ENCODE measurements at places on chromosomes 6 and 20. TPM values are rescaled to one million over a fixed set of nuclear protein-coding genes. Genes with fewer than 3 reads are reported as not detected.

DNA sequence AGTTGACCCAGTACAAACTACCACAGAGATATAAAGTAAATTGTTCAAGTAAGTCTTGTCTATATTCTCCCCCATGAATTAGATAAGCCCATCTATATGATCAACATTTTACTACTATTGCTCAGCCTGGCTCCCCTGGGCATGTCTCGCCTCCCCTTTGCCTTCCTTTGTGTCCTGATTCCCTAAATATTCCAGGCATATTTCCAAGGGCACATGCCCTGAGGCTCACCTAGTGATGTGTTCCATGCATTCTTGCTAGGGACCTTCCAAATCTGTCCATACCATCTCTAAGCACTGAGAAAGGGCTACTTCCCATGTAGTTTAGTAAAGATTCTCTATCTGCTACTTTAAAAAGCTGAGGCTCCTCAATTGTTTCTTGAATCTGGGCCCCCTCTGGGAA is 309.5 kb upstream of the PRND start:
- no peak for ATAC-seq

DNA sequence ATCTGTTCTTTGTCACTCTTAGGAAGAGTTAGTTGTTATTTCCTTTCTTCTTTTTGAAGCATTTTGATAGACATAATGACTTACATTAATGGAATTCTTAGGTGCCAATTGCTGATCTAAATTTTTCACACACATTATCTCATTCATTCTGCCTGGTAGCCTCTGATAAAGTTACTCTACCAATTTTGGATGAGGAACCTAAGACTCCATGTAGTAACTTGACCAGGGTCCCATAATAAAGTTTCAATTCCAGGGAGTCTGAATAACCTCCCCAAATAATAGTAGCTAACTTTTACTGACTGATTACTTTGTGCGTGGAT is 73.2 kb upstream of the CITED2 start:
- no peak for ATAC-seq

The ZSWIM3 gene
- total RNA-seq: 2.7 TPM

The PHACTR1 gene
- 5.6 TPM for total RNA-seq

- ATAC-seq: no peak
Measured at GRCh38 chr6:77883851-77884250, 231.0 kb downstream of the MEI4 start.

DNA sequence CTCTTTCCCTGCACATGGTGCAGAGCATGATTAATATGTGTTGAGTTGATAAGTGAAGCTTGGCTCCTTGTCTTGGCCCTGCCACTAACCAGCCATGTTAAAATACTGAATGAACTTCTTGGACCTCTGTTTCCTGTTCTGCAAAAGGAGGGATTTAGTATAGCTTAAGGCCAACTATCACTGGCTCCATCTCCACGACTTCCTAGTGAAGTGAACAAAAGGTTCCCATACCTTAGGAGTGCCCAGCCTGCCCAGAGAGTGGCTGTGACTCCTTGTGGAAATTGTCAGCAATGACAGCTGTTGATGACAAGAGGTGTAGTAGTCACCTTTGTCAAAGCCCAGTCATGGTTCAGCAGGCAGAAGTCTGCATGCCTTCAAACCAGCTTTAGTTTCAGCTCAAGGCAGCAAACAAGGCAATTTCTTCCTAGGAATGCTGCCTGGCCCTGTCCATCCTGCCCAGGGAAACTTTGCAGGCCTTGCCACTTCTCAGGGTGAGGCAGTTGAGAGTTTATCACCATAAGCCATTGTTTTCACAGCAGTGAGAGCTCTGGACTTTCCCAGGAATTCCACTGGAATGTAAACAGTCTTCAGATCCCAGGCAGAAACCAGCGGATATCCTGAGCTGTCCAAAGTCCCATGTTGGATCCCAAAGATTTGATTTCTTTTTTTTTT is 169.7 kb upstream of the TNFAIP3 start:
- no peak for ATAC-seq

- no peak for ATAC-seq
Measured at GRCh38 chr20:19996917-19997316, 20.2 kb upstream of the NAA20 start.

The LY6G6C gene
- 0.41 TPM for total RNA-seq

DNA sequence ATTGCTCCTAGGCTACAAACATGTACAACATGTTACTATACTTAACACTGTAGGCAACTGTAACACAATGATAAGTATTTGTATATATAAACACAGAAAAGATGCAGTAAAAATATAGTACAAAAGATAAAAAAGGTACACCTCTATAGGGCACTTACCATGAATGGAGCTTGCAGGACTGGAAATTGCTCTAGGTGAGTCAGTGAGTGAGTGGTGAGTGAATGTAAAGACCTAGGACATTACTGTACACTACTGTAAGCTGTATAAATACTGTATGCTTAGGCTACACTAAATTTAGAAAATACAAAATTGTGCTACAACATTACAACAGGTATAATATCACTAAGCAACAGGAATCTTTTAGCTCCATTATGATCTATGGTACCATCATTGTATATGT is 312.0 kb upstream of the PREP start:
- no peak for ATAC-seq

The TREML1 gene
- 0.23 TPM for total RNA-seq

GRCh38 chr6:155250701-155251381 is 13.0 kb upstream of the CLDN20 start:
- ATAC-seq: no peak

GRCh38 chr6:168333039-168333438 is 13.5 kb upstream of the DACT2 start:
- ATAC-seq: no peak

The ARMC2 gene
- total RNA-seq: 10.7 TPM

DNA sequence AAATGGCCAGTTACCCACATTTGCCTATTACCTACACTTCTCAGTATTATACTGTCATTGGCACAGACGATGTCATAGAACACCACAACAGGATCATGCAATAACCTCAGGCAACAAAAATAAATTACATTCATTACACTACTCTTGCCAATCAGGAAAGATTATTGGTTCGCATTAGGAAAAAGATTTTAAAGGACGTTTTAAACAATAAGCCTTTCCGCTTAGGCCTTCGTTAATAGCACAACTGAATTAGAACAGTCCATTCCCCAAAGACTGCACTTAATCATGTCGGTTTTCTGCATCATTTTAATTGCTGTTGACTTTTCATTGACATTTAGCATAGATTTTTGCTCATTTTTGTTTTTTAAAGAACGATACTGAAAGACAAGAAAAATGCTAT is 912 bp upstream of the SENP6 start:
- ATAC-seq: no peak

The FAM184A gene
- 49.1 TPM for total RNA-seq

DNA sequence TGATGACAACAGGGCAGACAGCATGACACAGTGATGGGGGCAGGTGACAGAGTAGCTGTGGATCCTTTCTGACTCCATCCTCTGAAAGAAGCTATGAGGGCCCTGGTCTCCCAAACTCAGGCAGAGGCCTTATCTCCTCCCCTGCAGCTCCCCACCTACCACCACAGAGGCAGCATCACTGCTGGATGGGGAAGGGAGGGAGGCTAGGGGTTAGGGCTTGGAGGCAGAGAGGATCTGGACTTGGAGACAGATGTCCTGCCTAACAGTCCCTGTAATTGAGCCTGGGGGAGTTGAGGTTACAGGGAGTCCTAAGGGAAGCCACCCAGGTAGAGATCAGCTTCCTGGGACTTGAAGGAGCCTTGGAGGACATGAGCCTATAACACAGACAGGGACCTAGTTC is 37.9 kb downstream of the FAM110A start:
- no peak for ATAC-seq

- no peak for ATAC-seq
Measured at GRCh38 chr20:60209048-60209447, 250.8 kb downstream of the CDH26 start.

Data from motor neuron (in vitro differentiated cells).